Activated CD4-positive, alpha-beta T cell treated with anti-CD3 and anti-CD28 coated beads, Interleukin-2, amount 50 U/mL, for 1 hour (primary cell): ENCODE measurements at places on chromosomes 2 and 18.

GRCh38 chr2:85950743-85951142, 62.0 kb upstream of the ST3GAL5 start:
- DNase-seq, result no peak

- no peak for DNase-seq
Measured at GRCh38 chr18:60372596-60372995, at the start of gene MC4R. Gene MC4R, minus strand, starts transcription at chr18:60372775. Its CDS starts 426 bp downstream, at chr18:60372349.

- DNase-seq, result no peak
Measured at GRCh38 chr2:226644399-226644865, 155.2 kb downstream of the IRS1 start.

GRCh38 chr2:7976206-7976605, 705.6 kb upstream of the ID2 start:
- DNase-seq, result no peak

DNA sequence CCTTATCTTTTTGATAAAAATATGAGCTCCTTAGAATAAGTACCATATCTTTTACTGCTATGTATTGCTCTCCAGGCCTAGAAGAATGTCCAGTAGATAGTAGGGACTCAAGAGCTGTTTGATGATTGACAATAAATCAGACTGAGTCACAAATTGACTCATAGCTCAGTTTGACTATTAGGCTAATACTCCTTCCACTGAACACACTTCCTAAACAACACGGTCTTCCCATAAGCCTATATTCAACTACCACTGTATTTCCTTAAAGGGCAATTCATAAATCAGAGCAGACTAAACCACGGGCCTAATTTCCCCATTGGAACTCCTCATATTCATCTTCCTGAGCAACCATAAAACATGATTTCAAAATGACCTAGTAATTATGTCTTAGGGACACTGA, 258.5 kb downstream of the ALK start:
- no peak for DNase-seq

DNA sequence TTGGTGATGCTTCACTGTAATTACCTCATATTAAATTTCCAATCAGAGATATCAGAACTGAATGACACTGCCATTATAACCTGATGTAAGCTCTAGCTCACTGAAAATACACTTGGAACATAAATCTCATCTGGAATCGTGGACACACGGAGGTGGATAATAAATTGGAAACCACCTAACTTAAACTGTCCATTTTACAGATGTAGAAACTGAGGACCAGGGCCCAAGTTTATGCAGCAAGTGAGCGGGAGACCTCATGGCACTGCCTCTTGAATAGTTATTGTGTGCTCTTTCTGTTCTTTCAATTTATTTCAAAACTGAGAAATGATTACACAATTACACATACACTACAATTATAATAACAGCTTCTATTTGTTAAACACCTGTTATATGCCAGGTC, 20.8 kb downstream of the CCDC68 start:
- no peak for DNase-seq

GRCh38 chr18:3138274-3138975, 81.3 kb downstream of the MYOM1 start:
- no peak for DNase-seq

DNA sequence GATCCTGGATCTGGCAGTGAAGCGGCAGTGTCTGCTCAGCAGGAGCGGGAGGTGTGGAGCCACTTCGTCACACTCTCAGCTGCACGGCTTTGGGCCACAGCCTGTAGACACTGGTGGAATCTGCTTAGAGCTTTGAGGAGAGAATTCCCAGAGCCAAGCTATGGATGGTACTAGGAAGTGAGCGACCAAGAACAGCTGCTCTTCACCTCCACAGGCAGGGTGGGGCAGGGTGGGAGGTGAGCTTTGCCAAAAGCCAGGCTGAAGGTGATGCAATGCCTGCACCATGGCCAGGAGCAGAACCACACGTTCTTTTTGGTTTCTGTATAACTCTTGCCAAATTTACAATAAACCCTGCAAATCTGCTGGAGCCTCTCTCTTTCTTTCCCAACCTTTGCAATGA, 226.1 kb downstream of the ANKRD30B start:
- DNase-seq, result no peak

- DNase-seq, result no peak
Measured at GRCh38 chr2:169260846-169261642, 101.3 kb downstream of the LRP2 start.

GRCh38 chr2:15605721-15606120, 14.1 kb downstream of the DDX1 start:
- DNase-seq, result no peak

GRCh38 chr2:85853499-85854165, 35.2 kb downstream of the ST3GAL5 start:
- no peak for DNase-seq

DNA sequence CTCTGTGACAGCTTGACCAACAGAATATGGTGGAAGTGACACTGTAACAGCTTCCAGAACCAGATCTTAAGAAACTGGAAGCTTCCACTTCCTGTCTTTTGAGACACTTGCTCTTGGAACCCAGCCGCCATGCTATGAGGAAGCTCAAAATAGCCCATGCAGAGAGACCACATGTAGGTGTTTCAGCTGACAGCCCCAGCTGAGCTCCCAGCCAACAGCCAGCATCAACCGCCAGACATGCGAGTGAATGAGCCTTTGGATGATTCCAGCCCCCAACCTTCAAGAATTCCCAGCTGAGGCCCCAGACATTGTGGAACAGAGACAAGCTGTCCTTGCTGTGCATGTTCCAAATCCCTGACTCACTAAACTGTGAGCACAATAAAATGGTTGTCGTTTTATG, 27.9 kb downstream of the ACVR1 start:
- DNase-seq, result no peak

DNA sequence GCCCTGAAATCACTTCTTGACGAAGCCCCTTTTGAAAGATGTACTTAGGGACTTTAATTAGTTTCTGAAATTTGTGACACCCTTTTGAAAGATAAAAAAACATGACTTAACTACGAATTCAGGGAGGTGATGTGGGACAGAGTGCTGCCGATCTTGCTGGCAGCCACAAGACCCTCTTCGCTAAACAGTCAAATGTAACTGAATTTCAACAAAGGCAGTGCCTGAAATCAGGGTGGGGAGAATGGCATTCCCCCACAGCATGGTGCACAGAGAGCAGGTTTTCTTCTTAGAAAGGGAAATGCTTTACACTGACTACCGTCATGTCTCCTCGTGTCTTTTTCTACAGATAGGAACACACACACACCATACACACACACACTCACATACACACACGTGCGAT, 640.2 kb upstream of the POU3F3 start:
- DNase-seq, result no peak

GRCh38 chr2:66495788-66496640, 61.1 kb downstream of the MEIS1 start:
- no peak for DNase-seq

DNA sequence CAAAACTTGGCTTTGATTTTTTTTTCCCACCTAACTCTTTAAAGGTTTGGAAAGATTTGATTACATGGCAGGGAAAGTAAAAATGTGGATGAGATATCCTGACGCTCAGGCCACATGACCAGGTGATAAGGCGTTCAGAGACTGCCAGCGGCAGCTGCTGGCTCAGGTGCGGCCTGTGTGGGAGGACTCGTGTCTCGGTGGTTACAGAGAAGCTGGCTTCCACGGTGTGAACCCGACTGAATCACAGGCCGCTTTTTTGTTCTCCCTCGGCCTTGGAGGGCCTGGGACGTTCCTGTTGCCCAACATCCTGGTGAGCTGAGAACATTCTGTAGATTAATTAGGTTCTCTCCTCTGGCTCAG, 124.2 kb upstream of the ZNF516 start:
- DNase-seq, result no peak

DNA sequence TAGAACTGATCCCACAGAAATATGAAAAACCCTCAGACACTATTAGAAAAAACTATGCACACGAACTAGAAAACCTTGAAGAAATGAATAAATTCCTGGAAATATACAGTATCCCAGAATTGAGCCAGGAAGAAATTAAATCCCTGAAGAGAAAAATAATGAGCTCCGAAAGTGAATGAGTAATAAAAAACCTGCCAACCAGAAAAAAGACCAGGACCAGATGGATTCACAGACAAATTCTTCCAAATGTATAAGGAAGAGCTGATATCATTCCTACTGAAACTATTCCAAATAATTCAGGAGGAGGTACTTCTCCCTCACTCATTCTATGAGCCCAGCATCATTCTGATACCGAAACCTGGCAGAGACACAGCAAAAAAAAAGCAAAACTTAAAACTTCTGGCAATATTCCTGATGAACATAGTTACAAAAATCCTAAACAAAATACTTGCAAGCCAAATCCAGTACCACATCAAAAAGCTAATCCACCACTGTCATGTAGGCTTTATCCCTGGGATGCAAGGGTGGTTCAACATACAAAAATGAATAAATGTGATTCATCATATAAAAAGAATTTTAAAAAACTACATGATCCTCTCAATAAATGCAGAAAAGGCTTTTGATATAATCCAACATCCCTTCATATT, 1397.6 kb upstream of the DDX18 start:
- DNase-seq, result no peak

- DNase-seq, result no peak
Measured at GRCh38 chr2:10333966-10334365, 31.3 kb downstream of the HPCAL1 start.

DNA sequence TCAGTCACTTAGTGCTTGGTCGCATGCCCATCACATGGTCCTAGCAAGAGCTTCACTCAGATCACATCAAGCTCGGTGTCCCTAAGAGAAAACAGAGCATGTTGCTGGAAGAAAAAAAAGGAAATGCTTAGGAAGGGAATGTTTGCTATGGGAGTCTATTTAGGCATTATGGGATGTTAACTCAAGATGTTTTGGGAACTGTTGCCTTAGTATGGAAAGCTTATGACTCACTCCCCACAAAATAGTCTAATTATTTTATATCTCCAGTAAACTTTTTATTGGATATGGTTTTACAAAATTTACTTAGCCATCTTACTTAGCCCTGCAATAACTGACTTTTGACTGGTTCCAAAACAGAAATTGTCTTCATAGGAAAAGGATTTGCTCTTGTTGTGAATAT, 439.5 kb upstream of the ZEB2 start:
- no peak for DNase-seq

DNA sequence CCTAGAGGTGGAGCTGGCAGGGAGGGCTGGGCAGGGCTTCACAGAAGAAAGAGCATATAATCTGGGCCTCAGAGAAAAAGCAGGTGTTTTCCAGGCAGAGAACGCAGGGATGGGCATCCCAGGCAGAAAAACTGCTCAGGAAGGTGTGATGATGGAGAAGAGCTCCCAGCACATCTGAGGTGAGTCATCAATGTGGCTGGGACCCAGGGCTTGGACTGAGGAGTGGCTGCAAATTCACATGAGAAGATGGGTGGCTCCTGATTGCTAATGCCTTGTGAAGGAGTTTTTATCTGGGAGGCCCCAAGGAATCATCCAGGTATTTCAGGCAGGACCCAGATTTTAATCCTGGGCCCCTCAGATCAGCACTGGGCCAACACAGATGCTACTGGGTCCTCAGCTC, 10.2 kb downstream of the IL1F10 start:
- no peak for DNase-seq

GRCh38 chr18:45103319-45104048, 422.8 kb downstream of the SETBP1 start:
- DNase-seq, result no peak
